ENCODE measurements at places on chromosomes 12 and 14.

DNA sequence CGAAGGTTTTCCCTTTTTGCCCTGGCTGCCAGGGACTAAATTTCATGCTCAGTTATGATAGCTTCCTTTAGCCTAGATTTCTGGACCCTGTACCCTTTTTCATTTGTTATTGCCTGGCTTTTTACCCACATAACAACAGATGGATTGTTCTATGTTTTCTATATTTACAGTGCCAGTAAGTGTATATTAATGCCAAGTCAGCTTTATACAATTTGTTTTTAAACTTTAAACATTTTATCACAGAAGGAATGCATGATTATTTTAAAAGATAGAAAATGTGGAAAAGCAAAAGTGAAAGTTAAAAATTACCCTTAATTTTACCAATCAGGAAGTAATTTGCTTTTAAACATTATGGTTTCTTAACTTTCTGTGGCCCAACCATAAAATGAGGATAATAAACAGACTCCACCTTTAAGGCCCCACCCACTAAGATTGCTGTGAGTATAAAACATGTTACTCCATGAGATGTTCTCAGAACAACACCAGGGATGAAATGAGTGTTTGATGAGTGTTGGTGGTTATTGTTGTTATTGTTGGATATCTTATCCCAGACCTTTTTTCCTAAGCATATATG is 496.8 kb downstream of the EGLN3 start:
- no peak for DNase-seq

DNA sequence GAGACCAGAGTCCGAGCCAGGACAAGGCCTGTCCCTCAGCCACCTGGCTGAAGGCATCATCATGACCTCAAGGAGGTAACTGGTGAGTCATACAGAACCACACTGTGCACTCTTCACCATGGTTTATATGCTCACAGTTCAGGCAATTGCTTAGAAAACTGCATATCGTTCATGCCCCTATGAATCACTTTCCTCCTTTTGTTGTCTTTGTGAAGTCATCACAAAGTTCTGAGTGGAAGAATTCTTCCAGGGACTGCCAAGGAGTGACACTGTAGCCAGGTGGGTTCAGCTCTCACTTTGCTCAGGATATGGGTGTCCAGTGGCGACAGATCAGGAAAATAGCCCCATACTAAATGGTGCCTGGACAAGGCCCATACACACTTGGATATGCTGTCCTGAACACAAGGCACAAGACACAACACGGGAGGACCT is 92.5 kb downstream of the DPF3 start:
- DNase-seq, result no peak

- DNase-seq, result no peak
These were observed 38.2 kb downstream of the RAD52 start for GRCh38 chr12:911191-911826.

DNA sequence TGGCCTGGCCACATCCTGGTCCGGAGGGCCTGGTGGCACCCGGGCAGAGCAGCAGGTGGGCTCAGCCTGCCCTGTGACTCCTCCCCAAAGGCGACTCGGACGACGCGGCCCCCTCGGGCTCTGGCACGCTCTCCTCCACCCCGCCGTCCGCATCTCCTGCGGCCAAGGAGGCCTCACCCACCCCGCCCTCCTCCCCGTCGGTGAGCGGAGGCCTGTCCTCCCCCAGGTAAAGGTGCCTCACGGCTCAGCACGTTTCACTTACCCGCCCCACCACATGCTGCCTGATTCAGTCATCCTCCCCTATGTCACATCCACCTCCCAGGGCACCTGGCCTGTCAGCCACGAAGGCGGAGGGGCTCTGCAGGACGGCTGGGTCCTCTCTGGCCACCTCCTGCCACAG is 6.8 kb upstream of the TEX22 start:
- no peak for DNase-seq

DNA sequence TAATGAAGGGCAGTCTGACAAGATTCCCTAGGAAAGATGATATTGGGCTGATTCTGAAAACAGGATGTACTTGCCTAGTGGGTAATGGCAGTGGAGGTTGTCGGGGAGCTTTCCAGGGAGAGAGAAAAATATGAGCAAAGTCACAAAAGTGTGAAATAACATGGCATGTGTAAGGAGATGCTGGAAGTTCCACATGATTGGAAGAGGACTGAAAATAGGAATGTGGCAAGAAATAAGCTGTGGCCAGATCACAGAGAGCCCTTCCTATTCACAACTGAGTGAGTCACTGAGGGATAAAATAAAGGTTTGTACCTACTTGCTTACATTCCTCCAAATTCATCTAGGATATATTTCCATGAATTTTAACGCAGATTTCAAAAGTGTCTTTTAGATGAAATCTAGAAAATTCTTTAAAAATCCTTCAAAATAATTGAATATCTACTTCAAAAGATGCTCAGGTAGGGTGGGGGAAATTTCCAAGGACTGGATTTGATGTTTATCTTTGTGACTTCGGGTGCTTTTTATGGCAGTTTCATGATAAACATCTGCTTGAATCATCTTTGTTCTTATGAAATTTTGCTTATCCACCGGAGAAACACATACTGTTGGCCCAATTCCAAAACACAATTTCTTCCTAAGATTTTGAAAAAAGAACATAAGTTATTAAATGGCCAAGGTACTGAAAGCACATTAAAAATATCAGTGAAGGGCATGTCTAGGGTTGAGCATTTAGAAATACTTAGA is 36.3 kb upstream of the SLC2A13 start:
- DNase-seq, result no peak

DNA sequence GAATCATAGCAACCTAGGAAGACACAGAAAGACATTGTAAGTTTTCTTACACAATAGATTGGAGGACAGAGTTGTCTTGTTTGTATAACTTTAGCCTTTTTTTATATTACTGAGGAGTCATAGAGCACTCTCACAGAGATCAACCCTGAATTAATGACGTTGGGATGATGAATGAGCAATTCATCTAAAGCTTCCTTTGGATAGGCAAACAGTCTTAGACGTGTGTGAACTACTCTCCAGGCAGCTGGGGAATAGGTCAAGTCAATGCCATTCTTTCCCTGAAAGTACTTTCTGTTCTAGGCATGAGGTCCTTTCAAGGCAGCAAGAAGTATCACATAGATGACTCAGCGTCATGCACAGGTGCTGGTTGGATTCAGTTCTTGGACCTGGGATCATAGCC is 369.1 kb upstream of the NOVA1 start:
- DNase-seq, result no peak
